ENCODE measurements at places on chromosomes 12 and 14.
A peak's percentile ranks its signal among the peaks of the same experiment; 100 is the strongest.

GRCh38 chr14:34169561-34169960 lies 218.7 kb upstream of the EGLN3 start:
- no peak for DNase-seq

GRCh38 chr14:47223656-47224055 lies 451.7 kb downstream of the MDGA2 start:
- DNase-seq = no peak

- no peak for DNase-seq
These were observed 301.7 kb upstream of the SFSWAP start for GRCh38 chr12:131409211-131409610.

DNA sequence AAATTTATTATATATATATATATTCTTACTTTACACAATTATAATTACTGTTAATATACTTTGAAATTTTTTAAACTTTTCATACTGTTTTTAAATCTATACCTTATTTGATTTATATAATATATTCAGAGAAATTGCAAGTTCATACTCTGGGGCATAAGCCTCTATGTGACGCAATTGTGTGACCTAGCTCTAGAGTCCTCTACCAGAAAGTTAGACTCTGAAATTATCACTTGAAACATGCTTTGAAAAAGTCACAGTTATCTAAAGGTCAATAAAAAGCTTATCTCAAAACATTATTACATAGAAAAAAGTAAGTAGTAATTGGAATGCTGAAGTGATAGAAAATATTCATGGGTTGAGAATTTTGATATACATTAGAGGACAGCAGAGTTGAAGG lies 93.8 kb downstream of the LIN7A start:
- no peak for DNase-seq

DNA sequence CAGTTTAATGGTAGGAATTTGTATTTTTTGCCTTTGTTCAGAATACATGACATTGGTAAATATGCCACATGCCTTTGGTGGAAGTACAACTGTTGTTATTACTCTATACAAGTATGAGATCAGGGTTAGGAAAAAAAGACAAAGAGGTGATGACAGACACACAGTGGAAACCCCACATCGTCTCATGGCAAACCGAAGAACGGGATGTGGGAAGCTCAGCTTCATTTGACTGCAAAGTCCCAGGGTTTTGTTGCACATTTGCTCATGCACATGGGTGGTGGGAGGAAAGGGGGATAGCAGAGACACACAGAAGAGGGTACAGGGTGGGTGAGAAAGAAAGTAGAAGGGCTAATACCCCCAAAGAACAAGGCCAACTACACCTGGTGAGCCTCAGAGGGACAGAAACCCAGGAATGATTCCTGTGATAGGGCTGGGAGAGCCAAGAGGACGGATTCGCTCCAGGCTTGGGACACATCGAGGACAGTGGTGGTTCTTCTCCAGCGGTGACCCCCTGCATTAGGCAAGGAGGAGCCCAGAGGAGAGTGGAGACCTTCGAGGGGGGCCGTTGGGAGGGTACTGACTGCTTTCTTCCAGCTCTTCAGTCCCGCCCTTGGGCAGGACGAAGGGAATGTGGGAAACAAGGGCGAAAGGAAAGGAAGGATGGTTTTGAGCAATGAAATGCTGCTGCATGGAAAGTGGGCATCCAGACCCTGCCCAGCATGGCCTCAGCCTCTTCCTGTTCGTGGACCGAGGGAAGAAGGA lies 8.1 kb downstream of the VAMP1 start:
- no peak for DNase-seq

GRCh38 chr12:113325916-113326315 lies 9.0 kb downstream of the SLC8B1 start:
- DNase-seq = no peak

- no peak for DNase-seq
These were observed 35.3 kb downstream of the KLRK1 start for GRCh38 chr12:10354502-10354901.

- no peak for DNase-seq
These were observed 39.9 kb downstream of the VEZT start for GRCh38 chr12:95257541-95257940.

DNA sequence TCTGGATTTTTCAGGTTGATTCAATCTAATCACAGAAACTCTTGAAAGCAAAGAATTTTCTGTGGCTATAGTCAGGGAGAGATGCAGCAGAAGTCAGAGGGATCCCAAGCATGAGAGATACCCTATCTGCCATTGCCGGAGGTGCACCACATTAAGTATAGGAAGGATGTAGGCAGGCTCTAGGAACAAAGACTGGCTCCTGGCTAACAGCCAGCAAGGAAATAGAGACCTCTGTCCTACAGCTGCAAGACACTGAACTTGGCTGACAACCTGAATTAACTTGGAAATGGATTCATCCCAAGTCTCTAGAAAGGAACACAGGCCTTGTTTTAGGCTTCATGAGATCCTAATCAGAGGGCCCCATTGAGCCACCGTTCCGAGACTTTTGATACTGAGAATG lies 364.9 kb upstream of the FLRT2 start:
- DNase-seq = no peak

GRCh38 chr12:53145383-53146260 lies 34.9 kb upstream of the ZNF740 start:
- DNase-seq = no peak

DNA sequence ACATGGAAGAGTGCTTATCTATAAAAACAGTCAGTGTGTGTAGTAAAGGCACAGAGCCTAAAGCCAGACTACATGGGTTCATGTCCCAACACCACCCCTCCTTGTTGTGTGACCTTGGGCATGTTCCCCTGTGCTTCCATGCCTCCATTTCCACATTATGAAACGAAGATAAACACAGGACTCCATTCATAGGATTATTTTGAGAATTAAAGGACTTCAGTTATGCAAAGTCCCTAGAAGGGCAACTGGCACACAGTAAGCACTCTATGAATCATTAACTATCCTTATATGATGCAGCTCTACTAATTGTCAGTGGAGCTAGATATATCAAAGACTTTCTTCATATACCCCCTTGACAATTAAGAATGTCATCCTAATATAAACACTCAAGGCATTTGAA lies 17.8 kb downstream of the IFNG-AS1 start:
- no peak for DNase-seq

DNA sequence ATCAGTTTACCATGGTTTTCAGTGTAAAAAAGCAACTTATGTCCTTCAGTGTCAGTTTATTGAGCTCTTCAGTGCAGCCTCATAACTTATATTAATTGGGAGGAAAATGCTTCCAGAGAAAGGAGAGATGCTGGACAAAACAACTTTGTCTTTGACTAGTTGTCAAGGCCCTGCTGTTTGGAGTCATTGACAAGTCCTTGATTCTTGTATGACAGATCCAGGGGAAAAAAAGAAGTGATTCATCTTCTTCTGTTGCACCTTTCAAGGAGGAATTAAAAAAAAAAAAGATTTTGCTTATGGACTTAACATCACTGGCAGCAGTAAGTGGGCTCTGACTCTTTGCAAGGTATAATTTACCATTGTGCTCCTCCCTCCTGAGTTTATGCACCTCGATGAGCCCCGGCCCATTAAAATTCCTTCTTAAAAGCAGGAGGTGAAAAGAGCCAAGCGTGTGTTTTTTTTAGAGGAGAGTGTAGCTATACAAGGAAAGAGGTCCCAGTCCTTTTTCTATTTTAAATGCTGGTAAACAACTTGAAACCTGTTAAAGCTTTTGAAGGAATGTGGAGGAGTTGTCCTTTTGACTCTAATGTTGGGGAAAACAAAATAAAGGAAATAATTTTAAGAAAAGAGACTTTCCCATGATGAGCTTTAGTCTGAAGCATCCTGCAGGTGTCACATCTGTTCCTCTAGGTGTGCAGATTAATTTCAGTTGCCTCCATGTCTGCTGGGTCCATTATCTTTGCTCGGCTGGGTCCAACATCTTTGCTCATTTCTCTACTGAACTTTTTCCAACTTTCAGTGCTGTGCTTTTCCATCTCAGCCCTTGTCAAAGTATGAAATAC lies 431.6 kb downstream of the RAD51B start:
- no peak for DNase-seq

GRCh38 chr12:32010631-32011336 lies 51.6 kb downstream of the RESF1 start:
- DNase-seq = no peak

GRCh38 chr14:65169351-65169750 lies 67.0 kb upstream of the MAX start:
- DNase-seq = no peak

- no peak for DNase-seq
These were observed 19.0 kb downstream of the RACGAP1 start for GRCh38 chr12:50006280-50006679.

- no peak for DNase-seq
These were observed 31.0 kb downstream of the ITGA7 start for GRCh38 chr12:55676707-55677106.

DNA sequence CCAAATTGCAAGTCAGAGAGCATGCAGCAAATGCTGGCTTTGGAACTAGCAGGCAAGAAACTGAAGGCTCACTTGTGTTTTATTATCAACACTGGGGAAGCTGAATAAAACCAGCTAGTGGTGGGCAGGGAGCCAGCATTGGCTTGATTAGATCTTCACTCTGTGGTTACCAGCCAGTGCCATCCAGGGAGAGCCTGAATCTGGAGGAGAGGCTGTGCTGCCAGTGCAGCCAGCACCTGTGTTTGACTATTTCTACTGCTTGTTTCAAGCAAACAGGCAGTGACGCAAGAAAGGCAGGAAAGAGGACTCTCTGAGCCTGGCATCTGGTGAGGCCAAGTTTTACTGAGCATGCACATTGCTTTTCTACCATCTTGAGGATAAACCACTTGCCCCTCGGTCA lies 247.0 kb downstream of the PHLDA1 start:
- DNase-seq = no peak

GRCh38 chr12:94092516-94093241 lies 55.7 kb upstream of the PLXNC1 start:
- DNase-seq = no peak

GRCh38 chr14:76883447-76883846 lies 57.2 kb downstream of the LRRC74A start:
- DNase-seq = no peak

DNA sequence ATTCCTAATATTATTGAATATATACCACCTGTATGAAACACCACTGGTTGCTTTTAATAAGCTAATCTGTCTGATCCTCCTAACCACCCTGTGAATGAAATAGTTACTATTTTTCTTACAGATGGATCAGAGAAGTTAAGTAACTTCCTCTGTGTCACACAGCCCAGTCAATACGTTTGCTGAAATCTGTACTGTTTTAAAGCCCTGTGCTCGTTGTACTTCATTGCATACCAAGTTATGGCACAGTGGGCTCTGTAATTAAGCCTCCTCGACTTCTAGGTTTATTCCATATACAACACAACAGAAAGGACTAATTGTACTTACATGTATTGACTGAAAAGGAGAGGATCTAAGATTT lies 137.9 kb downstream of the TPH2 start:
- no peak for DNase-seq

DNA sequence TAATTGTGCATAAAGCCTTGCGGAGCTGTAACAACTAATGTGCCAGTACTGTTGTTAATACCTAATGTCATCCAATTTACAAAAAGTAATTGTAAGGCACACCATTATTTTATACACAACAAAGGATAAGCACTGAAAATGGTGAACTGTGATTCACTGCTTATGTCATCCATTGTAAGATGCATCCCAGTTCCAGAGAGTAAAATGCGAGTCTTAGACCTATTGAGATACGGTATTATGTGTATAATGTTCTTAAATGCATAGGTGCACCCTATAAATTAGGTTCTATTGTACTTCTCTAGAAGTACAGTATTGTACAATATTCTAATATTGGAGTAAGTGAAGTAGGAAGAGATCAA lies 406 bp downstream of the PARP2 start:
- no peak for DNase-seq

GRCh38 chr12:113996026-113996425 lies 29.9 kb upstream of the RBM19 start:
- DNase-seq = no peak

GRCh38 chr14:33393895-33394368 lies 455.3 kb downstream of the NPAS3 start:
- peak; percentile 25 for DNase-seq

GRCh38 chr12:53506881-53507602 lies at the start of gene NPFF:
Gene NPFF, minus strand, starts transcription at chr12:53507484. Its CDS starts 10 bp downstream, at chr12:53507474.
- DNase-seq = no peak

DNA sequence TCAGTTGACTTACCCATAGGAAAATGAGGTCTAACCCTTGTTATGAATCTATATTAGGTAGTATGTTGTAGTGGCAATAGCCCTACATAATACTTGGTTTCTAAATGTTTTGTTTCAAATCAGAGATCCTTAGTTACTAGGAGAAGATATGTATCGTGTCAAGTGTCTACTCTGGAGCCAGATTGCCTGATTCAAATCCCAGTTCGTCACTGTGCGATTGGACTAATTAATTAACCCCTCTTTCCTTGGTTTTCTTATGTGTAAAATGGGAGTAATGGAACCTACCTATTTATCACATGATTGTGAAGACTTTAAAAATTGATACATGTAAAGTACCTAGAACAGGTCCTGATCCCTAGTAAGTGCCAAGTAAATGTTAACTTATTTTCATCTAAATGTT lies 1.4 kb downstream of the LETMD1 start:
- DNase-seq = no peak

- DNase-seq = no peak
These were observed 225.8 kb downstream of the CRADD start for GRCh38 chr12:93902736-93903562.

DNA sequence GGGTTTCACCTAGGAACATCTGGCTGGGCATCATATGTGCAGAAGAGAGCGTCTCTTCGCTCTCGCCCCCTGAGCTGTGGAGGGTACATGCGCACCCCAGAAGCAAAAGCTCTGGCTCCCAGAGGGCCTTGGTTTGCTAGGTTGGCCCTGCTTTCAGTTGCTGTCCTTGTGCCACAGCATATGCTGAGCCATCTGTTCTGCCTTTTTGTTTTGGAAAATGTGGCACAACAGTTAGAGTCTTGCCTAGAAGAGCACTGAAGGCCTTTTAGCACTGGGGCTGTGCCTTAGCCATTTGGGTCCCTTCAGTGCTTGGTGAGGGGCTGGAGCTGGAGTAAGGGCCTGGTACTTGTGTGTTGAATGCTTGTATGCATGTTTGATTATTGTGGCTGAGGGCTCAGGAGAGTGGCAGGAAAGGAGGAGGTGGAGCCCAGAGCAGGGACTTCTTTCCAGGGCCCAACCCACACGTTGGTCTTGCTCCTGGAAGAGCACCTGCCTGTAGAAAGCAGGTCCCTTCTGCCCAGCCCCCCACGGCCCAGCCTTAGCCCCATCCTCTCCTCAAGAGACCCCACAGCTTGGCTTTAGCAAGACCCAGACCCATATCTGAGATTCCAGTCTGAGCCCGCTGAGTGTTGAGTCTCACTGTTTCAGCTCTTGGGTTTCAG lies 113.7 kb downstream of the SLC25A47 start:
- no peak for DNase-seq

DNA sequence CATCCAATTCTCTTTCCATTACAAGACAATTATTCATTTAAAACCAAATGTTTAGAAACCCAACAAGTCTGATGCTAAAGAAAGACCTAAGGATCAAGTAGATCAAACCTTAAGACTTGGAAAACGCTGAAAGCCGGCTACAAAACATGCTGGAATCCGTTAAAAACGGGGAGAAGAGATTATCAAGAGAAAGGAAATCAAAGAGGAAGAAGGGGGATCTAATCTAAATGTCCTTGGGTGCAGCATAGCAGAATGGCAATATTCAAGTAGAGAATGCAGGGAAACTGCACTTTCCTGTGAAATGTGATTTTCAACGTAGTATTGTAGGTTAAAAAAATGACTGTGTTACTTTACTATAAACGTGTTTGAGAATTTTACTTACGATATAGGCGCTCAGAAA lies 1.3 kb downstream of the PPP1R13B start:
- no peak for DNase-seq

- no peak for DNase-seq
These were observed 410.7 kb upstream of the RGS6 start for GRCh38 chr14:71521238-71522135.

- peak; percentile 16 for DNase-seq
These were observed 49.3 kb upstream of the TSPAN11 start for GRCh38 chr12:30877105-30877875.

GRCh38 chr14:94388384-94389103 lies at the start of gene SERPINA1:
Gene SERPINA1, minus strand, starts transcription at chr14:94388602. Its CDS starts 5,365 bp downstream, at chr14:94383237.
- no peak for DNase-seq

Data from NCI-H1436 (cell line).